ENCODE measurements at places on chromosomes 16 and 17. TPM values are rescaled to one million over a fixed set of nuclear protein-coding genes. Genes with fewer than 3 reads are reported as not detected.

The CDRT4 gene
- total RNA-seq, result 5.4 TPM

The TMEM88 gene
- total RNA-seq, result 6.5 TPM

- H3K36me3 ChIP-seq, result no peaks in the 10 kb centered on the region
- H3K4me3 ChIP-seq, result no peak overlapping the region
- H3K4me1 ChIP-seq, result no peaks in the 10 kb centered on the region
- ATAC-seq, result no peak
These were observed 11.0 kb downstream of the KRT32 start for GRCh38 chr17:41456204-41456603.

The CIBAR2 gene
- total RNA-seq, result not detected

- no peaks in the 10 kb centered on the region for H3K36me3 ChIP-seq
- no peak overlapping the region for H3K4me3 ChIP-seq
- peaks cover 100% of the 10 kb centered on the region for H3K27me3 ChIP-seq
- H3K27ac ChIP-seq, result no peak overlapping the region
These were observed 822 bp downstream of the IGF2BP1 start for GRCh38 chr17:48997827-48998586.

DNA sequence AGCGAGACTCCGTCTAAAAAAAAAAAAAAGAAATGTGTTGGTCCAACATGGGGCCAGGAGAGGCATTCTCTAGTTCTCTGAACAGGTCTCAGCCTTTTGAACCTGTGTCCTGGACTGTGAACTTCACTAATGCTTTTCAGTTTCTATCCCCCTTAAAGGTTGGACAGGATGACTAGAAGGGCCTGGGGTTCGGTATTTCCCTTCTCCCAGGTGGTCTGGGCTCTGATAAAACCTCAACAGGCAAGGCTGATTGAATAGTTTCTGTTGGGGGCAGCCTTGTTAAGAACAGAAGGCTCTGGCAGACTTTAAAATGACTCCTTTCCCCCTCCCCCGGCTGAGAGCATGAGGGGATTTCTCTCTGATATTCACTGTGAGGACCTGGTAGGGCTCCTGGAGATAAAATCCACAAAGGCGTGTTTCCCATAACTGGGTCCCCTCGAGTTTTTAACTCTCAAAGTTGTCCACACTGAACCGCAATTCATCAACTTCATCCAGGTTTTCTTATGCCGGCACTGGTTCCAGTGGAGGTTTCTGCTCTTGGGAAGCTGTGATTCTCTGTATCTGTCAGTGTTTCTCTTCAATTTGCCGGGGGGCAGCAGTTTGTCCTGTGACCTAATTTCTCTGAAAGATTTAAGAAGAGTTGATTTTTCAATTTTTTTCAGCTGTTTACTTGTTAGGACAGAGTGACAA lies 91.3 kb downstream of the METRNL start:
- no peak overlapping the region for H3K27ac ChIP-seq
- peaks cover 16% of the 10 kb centered on the region for H3K27me3 ChIP-seq
- H3K36me3 ChIP-seq, result no peaks in the 10 kb centered on the region
- no peaks in the 10 kb centered on the region for H3K4me1 ChIP-seq
- H3K4me3 ChIP-seq, result no peak overlapping the region
